Activated CD4-positive, alpha-beta T cell treated with anti-CD3 and anti-CD28 coated beads, Interleukin-2, amount 50 U/mL, for 1 hour (primary cell): ENCODE measurements at places on chromosomes 12 and 14.

DNA sequence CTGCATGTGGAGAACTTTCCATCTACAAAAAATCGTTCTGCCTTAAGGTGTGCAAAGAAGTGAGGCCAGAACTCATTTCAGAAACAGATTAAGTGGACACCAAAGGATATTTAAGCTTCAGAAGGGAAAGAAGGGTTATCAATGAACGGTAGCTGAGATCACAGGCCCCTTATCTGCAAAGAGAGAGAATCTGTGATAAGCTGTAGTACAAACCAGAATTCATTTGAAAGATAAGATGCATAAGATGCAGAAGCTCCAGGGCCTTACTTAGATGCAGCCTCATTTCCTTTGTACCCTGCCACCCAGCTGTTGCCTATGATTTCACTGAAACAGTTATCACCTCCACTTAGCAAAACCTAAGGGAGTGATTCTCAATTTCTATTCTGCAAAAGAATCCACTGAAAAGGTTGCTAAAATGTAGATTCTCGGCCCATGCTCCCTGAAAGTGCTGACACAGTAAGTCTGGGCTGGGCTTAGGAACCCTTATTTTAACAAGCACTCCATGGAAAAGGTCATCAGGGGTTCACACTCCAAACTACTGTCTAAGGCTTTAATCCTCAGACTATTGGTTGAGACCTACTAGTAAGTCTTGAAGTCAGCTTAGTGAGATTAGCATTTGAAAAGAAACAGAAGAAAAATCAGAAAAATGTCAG, 64.8 kb downstream of the HELB start:
- DNase-seq: no peak

- no peak for DNase-seq
Observed at GRCh38 chr12:57404966-57405640, 25.7 kb downstream of the R3HDM2 start.

DNA sequence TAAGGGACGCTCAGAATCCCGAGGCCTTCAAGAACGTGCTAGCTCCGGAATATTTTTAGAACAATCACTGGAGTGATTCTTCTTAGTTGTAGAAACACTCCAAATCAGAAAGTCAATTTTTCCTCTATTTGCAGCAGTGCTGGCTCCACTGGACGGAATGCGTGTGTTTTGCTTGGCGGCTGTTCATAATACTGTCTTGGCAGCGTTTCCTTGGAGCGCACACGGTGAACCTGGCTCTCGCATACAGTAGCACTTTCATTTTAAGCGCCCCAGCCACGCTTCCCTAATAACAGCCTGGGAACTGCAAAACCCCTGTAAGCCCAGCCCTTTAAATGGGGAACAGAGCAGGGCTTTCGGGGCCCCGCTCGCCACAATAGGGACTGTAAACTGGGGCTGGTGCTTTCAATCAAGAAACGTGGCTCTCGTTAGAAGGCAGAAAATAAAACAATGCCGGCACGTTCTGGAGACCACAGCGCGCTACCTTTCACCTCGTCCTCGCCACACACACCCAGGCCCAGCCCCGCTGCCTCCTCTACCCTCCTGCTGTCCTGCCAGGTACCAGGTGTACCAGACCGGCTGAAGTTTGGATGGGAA, 79.9 kb downstream of the BCL11B start:
- DNase-seq: no peak

DNA sequence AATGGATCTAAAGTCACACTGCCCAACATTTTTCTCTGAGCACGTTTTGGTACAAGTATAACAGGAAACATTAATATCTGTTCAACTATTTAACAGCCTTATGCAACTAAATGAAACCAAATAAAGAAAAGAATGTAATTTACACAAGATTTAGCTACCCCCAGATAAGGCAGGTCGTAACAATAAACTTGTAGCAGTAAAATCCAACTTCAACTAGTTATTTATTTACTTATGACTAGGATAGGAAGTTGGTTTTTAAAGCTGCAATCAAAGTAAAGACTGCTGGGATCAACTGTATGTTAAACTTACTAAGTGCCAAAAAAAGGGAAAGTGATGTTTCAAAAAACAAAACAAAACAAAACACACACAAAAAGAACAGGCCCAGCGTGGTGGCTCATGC, 30.9 kb downstream of the FERMT2 start:
- DNase-seq: no peak

DNA sequence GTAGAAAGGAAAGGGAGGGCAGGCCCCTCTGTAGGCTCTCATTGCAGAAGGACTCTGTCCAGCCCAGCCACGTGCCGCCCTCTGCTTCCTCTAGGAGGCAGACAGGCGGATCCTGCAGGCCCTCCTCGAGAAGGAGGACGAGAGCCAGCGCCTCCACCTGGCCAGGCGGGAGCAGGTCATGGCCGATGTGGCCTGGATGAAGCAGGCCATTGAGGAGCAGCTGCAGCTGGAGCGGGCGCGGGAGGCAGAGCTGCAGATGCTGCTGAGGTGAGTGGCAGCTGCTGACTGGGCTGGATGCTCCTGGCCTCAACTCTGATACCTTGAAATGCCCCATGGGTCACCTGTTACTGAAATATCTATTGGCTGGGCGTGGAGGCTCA, 10.9 kb downstream of the TCHP start:
- DNase-seq: no peak
